NCI-H1930 (cell line): ENCODE measurements at places on chromosomes 7 and 10.

- DNase-seq, result no peak
Measured at GRCh38 chr7:92737706-92738105, 98.7 kb downstream of the CDK6 start.

GRCh38 chr10:13528875-13529713 is at the start of gene BEND7:
BEND7 (minus strand) TSS chr10:13529014; CDS start chr10:13528533, 481 bp downstream.
- peak; percentile 46 for DNase-seq

- DNase-seq, result no peak
Measured at GRCh38 chr7:26186364-26187311, 13.9 kb downstream of the HNRNPA2B1 start.

GRCh38 chr7:55214707-55215106 is 150.4 kb upstream of the LANCL2 start:
- no peak for DNase-seq
